ENCODE measurements at places on chromosomes 7 and 10.

GRCh38 chr10:1163204-1163660 is 107.0 kb downstream of the WDR37 start:
- DNase-seq, result no peak

GRCh38 chr10:104658067-104658466 is 17.0 kb downstream of the SORCS3 start:
- DNase-seq, result no peak

DNA sequence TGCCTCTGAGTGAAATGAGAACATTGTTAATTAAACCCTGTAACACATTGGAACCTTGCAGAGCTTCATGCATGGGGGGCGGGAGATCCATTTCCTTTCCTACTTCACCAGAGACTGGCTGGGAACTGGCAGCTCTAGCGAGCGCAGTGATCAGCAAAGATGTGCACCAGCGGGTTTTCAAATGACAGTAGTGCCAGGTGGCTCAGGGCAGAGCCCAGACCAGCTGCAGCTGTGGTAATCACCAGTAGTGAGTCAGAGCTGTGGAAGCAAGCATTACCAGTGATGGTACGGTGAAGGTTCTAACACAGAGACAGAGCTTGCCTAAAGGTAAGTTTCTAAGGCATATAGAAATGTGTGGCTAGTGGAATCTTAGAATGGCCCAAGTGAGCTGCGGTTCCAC is 1009.7 kb upstream of the CELF2 start:
- no peak for DNase-seq

DNA sequence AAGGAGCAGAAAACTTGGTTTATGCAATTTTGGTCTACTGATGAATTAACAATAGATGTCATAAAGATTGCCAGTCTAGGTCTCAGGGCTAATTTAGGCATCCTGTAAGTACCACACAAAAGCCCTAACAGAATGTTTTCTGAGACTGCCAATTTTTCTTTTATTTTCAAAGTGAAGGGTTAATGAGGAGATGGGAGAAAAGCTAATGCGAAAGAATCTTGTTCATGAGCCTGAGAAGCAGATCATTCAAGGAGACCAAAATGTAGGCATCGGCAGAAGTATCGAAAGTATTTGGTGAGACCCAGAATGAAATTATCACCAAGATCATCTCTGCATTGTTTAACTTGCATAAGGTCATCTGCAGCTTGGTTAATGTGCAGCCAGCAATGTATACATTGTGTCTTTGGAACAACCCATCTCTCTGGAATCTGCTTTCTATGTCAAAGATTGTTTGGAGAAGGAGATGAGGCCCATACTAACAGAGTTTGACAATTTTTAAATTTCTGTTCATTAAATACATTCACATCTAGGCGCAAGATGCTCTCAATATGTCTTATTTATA is 163.3 kb upstream of the GLI3 start:
- DNase-seq, result no peak

Measured in activated T-cell treated with anti-CD3 and anti-CD28 coated beads for 4 hours (primary cell).